ENCODE measurements at places on chromosomes 7 and 10.
A peak's percentile ranks its signal among the peaks of the same experiment; 100 is the strongest.

DNA sequence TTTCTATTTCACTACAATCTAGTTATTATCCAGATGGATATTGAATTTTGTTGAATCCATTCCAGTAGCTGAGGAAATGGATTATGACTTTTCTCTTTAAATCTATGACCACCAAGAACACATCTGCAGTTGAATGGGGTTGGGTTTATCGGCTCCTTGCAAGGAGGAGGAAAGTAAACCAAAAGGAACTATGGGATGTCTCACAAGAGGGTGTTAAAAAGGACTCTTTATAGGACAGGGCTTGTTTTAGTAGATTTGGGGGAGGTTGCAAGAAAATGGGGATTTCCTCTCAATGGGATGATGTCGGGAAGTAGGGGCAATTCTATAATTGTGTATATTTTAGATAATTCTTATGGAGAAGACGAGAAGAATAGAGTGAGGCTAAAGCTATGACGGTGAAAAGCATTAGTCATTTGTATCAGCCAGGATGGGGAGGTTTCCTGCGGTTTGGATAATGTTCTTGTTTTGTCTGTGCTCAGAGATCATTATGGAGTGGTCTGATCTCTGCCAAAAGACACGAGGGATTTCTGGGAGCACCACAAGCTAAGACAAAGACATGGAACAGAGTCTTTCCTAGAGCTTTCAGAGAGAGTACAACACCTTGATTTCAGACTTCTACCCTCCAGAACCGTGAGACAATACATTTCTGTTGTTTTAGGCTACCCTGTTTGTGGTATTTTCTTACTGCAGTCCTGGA lies 5.3 kb upstream of the LRRC61 start:
- peak; percentile 76 for DNase-seq

- DNase-seq, result no peak
These were observed 91.4 kb downstream of the ADARB2 start for GRCh38 chr10:1645896-1646295.

DNA sequence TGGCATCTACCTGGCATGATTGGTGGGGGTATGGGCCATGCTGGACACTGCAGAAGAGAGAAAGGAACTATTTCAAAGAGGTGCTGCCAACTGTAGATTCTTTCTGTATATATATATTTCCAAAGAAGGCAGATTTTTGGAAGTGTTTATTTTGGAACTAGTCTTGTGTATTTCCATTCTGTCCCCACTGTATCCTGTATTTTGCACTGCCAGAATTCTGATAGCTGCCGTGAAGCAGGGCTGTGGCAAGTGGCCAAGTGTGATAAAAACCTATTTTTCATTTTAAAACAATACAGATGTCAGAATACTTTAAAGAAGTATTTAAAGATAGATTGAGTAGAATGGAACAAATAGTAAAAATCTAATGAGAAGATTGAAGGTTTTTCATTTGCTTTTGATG lies 17.1 kb downstream of the MCU start:
- DNase-seq, result no peak

- DNase-seq, result no peak
These were observed 18.3 kb upstream of the ADCYAP1R1 start for GRCh38 chr7:31033674-31034300.

GRCh38 chr7:128078309-128078708 lies 47.1 kb upstream of the LRRC4 start:
- DNase-seq, result no peak

- DNase-seq, result peak; percentile 96
These were observed 10.1 kb downstream of the DENND10 start for GRCh38 chr10:119113751-119114732.

DNA sequence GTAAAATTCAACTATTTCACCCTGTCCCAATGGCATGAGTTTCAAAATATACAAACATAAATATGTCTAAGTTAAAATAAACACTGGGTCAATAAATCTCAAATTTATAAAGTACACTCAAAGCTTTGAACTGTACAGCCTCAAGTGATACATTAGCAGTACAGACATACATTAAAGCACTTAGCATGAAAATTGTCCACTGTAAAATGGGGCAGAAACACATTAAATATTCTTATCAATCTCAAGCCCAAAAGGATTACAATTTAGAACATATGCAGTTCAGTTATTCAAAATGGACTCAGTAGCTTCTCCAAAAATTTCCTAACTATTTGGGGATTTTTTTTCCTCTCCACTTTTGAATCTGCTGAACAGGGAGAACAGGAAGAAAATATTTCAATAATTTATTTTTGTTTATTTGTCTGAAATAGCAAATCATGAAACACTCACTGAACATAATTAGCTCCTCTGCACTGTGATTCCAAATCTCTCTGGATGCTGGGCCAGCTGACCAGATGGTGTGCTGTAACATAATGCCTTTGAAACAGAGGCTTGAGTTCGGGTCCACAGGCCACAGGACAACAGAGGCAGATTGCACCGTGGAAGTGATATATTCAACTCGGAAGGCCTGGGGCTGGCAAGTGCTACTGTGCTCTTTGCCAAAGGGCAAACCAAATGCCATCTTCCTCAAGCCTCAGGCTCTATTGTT lies 248.9 kb upstream of the LRRN3 start:
- DNase-seq, result no peak

GRCh38 chr10:113791691-113792090 lies 40.2 kb downstream of the PLEKHS1 start:
- no peak for DNase-seq

- DNase-seq, result peak; percentile 23
These were observed 196.6 kb upstream of the TMEM196 start for GRCh38 chr7:19969859-19970493.

- no peak for DNase-seq
These were observed 75.2 kb downstream of the TEX36 start for GRCh38 chr10:125607689-125608290.

Measured in AG10803 (cell line).